ENCODE measurements at places on chromosomes 11 and 22.

- DNase-seq, result no peak
These were observed 1.9 kb downstream of the BMAL1 start for GRCh38 chr11:13279487-13279834.

DNA sequence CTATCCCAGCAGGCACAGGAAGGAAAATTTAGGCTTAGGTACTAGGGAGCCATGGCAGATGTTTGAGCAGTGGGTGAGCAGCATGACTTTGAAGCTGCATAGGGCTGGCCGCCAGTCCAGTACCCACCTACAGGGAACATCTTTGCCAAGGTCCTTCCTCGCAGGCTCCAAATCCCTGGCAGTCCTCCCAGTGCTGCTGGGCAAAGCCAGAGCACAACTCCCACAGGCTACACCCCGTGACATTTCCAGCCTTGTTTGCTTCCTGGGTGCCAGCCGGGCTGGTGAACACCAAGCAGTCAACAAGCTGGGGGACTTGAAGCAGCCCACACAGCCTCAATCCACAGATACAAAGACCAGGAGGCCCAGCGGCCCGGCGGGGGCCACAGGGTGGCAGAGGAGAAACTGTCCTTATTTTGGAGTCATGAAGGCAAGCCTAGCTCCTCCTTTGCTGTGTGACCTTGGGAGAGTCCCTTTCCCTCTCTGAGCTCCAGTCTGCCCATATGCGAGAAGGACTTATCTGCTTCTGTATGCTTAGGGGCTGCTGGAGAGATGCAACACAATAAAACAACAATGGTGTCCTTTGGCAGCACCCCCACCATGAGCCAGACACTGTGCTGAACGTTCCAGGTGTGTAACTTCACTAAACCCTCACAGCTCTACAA, 28.0 kb downstream of the TPST2 start:
- DNase-seq, result no peak

DNA sequence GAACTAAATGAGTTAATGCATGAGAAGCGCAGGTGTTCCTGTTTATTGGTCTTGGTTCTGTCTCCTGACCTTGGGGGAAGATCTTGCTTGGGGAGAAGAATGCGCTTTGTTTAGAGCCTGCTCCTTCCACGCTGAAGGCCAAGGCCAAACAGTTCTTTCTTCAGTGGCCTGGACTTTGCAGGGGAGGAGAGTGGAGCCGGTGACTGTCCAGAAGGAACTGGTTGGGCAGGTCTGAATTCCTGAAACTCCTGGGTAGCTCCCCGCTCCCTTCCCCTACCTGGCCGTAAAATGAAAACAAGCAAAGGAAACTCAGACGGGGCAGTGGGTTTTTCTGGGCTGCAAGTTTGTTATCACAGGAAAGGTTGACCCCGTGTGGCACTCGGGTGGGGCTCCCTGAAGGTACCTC, 3.6 kb downstream of the ARHGAP8 start:
- DNase-seq, result no peak

DNA sequence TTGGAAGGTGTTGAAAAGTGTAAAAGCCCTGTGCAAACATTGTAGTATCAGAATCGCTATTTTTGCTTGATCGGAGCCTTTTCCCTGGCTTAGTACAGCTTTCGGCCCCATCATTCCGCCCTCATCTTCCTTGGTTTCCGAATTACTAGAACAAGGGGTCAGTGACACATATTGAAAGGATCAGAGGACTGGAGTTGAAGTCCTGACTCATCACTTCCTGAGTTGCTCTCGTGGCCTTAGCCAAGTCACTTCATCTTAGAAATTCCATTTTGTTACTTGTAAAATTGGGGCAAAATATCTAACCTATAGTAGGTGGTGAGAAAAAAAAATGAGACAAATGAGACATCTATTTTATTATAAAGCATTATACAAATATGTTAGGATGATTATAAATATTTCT, 375.0 kb downstream of the NTM start:
- DNase-seq, result no peak

DNA sequence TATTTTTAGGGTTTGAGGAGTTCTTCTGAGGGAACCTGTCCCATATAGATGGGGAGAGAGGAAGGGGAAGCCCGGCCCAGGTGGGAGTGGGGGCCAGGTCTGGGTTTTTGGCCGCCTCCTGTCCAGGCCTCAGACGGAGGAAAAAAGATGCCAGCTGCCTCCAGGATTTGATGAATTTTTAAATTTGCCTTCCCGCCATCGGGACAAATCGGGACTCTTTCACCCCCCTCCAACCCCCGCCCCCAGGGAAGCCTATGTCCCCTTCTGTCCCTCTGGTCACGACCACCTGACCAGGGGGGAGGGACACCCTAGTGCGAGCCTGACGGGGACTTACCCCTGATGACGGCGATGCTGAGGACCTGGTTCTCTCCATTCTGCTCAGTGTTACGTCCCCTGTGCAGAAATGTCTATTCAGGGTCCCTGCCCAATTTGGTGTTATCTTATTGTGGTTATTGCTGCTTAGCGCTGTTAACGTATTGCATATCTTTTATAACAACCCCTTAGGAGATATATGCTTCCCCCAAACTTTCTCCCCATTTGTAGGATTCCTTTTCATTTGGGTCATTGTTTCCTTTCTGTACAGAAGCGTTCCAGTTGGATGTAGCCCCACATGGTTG, 115.9 kb upstream of the GRK3 start:
- no peak for DNase-seq

DNA sequence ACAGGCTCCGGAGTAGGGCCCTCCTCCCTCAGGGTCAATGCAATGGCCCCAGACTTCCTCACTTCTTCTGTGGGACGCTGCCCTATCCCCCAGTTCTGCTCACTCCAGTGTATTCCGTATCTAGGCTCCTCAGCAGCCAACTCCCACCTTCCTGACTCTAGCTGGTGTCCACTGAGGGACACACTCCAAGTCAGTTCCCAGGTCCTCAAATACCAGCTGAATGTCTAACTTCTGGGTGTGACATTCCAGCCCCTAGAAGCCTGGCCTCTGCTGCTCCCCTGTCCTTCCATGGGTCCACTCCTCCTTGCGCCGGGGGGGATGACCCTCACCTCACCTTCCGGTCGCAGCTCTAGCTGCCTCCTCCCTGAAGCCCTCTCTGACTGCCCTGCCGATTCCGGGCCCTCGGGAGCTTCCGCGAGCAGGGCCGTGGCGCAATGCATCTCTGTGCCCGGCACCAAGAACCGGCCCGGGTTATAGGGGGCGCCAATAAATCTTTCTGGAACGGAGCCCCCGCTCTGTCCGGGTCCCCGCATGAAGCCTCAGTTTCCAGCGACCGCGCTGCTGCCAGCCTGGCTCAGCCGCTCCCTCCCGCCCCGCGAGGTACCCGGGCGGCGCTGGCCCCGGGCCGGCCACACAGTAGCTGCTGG, 15.4 kb downstream of the BAD start:
- DNase-seq, result no peak

GRCh38 chr22:31342389-31343140, 3.6 kb downstream of the PATZ1 start:
- no peak for DNase-seq

DNA sequence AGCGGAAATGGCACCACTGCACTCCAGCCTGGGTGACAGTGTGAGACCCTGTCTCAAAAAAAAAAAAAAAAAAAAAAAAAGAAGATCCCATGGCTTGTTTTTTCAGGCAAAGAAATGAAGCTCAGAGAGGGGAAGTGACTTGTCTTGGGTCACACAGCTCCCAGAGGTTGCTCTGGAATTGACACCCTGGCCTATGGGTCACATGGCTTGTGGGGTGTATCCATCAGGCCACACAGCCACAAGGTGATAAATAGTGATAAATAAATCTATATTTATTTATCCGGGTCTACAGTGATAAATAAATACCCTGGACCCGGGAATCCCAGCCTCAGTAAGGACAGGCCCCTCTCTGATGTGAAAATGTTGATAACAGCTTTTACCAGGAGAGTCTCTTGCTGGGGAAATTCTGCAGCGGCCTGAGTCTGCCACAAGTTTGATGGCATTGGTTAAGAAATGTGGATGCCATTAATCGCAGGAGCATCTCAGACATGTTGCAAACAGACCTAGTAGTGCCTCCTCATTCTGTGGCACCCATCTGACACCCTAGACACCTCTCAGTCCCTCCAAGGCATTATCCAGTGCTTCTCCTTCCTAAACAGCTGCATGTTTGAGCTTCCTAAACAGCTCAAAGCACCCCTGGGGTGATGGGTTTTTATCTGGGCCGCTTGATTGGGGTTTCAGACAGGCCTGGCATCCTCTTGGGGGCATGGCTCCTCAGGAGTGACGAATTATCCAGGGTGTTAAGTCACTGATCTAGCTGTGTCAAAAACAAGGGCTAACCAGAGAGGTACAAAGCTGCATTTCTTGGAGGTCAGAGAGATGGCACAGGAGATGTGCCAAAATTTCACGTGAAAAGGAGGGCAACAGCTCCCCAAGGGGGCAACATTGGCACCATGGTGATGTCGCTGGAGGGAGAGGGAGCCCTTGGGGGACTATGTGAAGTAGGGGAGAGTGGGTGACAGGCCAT, 1.9 kb upstream of the EMID1 start:
- DNase-seq, result no peak

- DNase-seq, result no peak
These were observed 33.8 kb upstream of the DKK3 start for GRCh38 chr11:12042215-12042676.

DNA sequence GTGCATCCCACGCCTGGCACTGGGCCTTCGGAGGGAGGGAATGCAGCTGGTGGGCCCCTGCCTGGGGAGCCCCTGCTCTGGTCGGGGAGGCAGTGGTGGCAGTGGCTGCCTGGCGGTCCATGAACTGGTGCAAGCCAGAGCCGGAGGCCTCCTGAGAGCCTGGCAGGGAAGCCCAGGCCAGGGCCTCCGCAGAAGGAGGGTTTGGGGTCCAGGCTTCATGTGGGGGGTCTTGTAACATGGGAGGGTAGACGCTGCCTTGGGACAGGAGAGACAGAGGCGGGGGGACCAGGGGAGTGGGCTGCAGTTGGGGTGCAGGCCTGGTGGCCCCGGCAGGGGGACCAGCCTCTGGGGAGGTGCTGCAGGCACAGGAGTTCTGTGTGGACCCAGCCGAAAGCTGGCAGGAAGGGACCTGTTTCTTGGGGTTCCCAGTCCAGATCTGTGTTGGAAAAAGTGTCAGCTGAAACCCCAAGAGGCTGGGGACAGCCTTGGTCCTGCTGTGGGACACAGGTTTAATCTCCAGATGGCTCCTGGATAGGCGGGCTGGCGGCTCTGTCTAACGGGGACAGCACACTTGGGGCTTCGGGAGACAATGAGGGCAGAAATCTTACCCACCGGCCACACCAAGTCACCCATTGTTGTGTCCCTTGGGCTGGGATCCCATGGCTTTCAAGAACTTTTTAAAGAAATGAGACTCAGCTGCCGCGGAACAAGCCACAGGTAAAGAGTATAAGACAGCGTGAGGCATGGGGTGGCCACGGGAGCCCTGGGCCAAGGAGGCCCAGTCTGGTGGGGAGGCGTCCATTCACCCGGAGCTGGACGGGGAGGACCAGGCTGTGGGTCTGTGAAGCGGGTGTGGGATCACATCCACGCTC, 73.5 kb downstream of the KCNQ1 start:
- no peak for DNase-seq

- no peak for DNase-seq
These were observed 65.5 kb downstream of the ME3 start for GRCh38 chr11:86606836-86607481.

DNA sequence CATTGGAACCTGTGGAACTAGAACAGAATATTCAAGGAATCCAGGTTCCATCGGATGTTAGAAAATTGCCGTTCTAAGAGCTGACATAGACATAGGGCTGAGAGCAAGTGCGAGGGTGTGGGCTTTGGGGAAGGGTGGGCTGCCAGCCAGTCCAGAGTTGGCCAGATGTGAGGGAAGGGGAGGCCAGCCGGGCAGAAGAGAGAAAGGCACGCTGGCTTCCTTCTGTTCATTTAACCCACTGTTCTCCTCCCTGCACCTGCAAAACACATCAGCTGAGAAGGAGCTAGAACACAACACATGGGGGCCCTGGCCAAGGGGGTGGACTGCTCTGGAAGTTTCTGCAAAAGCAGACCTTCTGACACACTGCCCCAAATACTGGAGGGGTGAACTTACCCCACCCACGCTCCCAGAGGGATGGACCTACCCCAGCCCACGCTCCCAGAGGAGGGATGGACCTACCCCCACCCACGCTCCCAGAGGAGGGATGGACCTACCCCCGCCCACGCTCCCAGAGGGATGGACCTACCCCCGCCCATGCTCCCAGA, 98.0 kb downstream of the SHANK2 start:
- no peak for DNase-seq

GRCh38 chr11:79253280-79253679, 187.6 kb downstream of the TENM4 start:
- peak; percentile 38 for DNase-seq

DNA sequence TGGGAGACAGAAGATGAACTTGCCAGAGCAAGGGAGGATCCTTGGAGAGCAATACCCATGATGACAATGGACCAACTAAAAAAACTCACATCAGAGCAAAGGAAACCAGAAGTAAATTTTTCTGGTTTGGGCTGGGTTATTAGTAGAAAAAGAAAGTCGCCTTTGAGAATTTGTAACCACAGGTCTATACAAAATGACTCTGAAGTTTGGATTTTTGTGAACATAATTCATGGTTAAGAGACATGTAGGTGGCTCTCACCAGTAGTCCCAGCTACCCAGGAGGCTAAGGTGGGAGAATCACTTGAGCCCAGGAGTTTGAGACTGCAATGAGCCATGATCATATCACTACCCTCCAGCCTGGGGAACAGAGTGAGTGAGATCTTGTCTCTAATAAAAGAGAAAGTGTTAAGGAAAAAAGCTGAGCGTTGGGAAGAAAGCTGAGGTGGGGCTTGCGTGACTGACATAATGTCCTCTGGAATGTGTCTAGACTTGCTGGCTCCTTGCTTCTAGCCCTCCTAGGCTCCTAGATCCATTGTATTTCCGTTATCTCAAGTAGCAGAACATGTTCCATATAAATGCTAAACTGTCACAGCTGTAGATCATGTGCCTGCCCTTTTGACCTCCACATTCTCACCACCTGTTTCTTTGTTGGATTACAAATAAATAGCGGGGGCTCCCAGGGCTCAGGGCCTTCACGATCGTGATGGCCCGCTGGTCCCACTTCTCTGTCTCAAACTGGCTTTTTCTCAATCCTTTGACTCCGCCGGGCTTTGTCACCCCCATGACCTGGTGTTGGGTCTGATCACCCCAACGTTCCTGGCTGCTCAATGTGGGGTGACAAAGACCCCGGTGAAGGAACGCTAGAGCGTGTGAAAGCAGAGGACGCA, 56.2 kb upstream of the SC5D start:
- no peak for DNase-seq

GRCh38 chr11:77063407-77063806, 3.4 kb upstream of the CAPN5 start:
- DNase-seq, result no peak

DNA sequence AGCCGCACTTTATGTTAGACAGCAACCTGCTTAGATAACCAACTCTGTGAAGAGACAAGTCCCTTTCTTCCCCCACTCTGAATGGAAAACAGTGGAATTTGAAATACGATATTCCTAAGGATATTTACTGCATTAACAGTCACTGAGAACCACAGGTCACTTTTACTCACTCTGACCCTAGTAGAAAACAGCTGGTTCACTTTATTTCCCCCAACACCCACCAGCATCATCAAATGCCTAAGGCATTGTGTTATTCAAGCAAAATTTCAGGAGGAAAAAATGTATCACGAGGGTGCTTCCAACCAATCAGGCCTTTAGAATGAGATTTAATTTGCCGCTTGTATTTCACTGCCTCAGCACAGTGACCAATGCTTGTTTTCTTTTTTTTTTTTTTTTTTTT, 1134.1 kb upstream of the CCDC90B start:
- DNase-seq, result no peak

- no peak for DNase-seq
These were observed 562 bp downstream of the ZBED4 start for GRCh38 chr22:49853981-49854831.

GRCh38 chr11:24078018-24078417, 418.8 kb upstream of the LUZP2 start:
- no peak for DNase-seq

GRCh38 chr11:19524171-19524671, 188.4 kb upstream of the NAV2 start:
- DNase-seq, result no peak
